ENCODE measurements at places on chromosomes 2 and 18.

GRCh38 chr2:101740555-101740964 is 43.1 kb downstream of the MAP4K4 start:
- no peak for DNase-seq

- no peak for DNase-seq
These were observed 173.6 kb downstream of the ADCYAP1 start for GRCh38 chr18:1078301-1078700.

GRCh38 chr2:168811696-168812095 is 9.3 kb downstream of the NOSTRIN start:
- DNase-seq = no peak

GRCh38 chr2:96649342-96649741 is 6.8 kb downstream of the FER1L5 start:
- DNase-seq = no peak

GRCh38 chr2:52919673-52920072 is 847.9 kb upstream of the CHAC2 start:
- no peak for DNase-seq
